RWPE1 (cell line): ENCODE measurements at places on chromosomes 3 and 15.

- DNase-seq: no peak
These were observed 123.3 kb upstream of the CHL1 start for GRCh38 chr3:73271-73670.

GRCh38 chr3:197021729-197022404 is 7.8 kb downstream of the MELTF start:
- DNase-seq: no peak

- no peak for DNase-seq
These were observed 26.6 kb downstream of the EHD4 start for GRCh38 chr15:41945731-41946130.

- DNase-seq: no peak
These were observed 131.6 kb downstream of the C3orf70 start for GRCh38 chr3:185021256-185021655.

GRCh38 chr3:148243609-148244008 is 454.1 kb upstream of the AGTR1 start:
- no peak for DNase-seq

GRCh38 chr3:13546667-13547171 is 2.2 kb upstream of the FBLN2 start:
- DNase-seq: no peak
